Naive thymus-derived CD4-positive, alpha-beta T cell (primary cell): ENCODE measurements at places on chromosomes 7 and 10.

DNA sequence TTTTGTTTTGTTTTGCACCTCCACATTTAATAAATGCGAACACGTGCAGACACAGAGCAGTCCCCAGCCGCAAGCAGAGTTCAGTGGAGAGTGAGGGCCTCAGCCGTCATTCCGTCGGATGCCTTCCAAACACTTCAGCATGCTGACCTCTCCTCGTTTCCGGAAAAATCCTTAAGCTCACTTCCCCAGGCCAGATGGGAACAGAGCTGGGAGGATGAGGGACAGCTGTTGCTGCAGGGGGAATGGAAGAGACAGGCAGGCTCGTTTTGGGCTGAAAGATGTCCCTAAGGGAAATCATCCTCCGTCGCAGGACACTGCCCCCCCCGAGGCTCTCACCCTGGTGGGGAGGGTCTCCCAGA, 17.2 kb upstream of the FGFR2 start:
- no peak for DNase-seq

DNA sequence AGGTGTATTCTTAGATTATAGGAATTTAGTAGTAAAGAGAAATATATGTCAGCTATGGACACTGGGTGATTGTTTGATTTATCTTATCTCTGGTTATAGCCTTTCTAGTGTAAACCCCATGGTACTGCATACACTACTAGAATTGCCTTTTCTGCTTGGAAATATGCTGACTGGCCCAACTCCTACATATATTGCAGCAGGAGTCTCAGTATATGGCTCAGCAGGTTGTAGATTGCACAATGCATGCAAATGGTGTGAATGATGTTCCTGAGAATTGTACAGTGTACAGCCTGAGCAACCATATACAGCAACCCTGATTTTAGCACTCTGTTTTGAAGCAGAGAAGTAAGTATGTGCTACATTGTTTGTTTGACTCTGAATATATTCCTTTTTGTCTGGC, 153.4 kb upstream of the NPY start:
- no peak for DNase-seq

- no peak for DNase-seq
These were observed 11.1 kb downstream of the RBP4 start for GRCh38 chr10:93589648-93590562.

GRCh38 chr10:124181656-124182055, 88.3 kb upstream of the CHST15 start:
- no peak for DNase-seq

DNA sequence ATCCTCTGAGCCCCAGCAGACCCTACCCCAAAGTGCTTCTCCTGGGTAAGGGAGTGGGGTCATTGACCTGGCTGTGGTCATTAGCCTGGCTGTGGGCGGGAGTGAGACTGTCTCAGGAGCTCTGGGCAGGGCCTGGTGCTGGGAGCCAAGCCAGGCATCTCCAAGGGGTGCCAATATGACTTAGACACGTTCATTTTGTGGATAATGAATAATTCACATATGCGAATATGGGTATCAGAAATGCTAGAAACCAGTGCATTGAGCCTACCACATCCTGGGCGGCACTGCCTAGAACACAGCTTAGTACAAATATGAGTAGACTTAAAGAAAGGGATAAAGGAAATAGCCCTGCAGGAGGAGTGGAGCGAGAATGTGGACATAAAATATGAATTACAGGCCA, 14.4 kb upstream of the SRRM3 start:
- DNase-seq, result no peak

GRCh38 chr7:1055956-1056784, 11.8 kb downstream of the GPR146 start:
- DNase-seq, result no peak

GRCh38 chr10:68981074-68981473, 7.5 kb upstream of the KIFBP start:
- DNase-seq, result no peak

DNA sequence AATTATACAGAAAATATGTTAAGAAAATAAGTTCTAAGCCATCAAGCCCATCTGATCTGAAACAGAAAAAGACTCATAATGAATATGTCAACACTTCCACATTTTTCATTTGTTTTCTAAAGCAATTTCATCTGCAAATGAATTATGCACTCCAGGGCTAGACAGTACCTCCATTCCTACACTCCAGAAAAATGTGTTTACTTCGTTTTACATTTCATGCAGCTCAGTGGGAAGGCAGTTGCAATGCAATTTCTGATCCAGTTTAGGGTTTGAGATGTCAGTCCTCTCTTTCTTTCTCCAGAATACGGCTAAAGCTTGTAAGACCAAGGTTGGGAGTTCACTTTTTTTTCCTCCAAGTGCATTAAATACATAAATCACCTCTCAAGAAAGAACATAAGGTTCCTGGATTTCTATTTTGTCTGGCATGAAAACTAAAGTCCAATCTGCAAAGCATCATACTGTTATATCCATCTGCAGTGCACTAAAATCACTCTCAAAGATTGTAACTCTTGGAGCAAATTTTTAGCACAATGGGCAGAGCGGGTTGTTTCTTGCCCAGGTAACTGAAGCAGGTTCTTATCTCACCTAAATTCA, 348.8 kb upstream of the C7orf33 start:
- no peak for DNase-seq

- DNase-seq, result no peak
These were observed 4.7 kb upstream of the LMBR1 start for GRCh38 chr7:156897673-156898072.

- no peak for DNase-seq
These were observed 501.0 kb upstream of the GALNT17 start for GRCh38 chr7:70630818-70631457.

DNA sequence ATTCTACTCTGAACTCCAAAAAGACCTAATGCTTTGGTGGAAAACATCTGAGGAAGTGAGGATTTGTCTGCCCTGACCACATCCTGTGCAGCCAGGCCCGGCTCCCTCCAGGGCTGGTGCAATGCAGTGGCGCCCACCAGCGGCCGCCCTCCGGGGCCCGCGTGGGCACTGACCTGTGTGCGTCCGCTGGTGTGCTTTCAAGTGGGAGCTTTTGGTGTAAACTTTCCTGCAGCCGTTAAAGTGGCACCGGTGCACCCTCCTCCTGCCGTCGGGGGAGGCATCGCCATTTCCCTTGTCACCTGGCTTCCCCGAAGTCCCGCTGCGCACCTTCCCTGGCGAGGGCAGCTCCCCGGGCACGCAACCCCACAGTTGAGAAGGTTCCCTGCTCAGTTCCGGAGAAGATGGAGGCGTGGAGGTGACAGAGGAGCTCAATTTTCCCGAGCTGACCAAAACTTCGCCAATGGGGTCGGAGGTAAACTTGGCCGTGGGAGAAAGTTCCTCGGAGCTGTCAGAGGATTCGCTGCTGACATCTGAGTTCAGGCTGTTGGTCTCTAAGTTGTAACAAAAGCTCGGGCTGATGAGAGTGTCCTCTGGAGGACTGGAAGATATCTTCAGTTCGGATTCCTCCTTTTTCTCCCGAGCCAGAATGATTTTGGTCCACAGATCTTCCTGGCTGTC, 3.4 kb downstream of the KLF6 start:
- peak; percentile 41 for DNase-seq

DNA sequence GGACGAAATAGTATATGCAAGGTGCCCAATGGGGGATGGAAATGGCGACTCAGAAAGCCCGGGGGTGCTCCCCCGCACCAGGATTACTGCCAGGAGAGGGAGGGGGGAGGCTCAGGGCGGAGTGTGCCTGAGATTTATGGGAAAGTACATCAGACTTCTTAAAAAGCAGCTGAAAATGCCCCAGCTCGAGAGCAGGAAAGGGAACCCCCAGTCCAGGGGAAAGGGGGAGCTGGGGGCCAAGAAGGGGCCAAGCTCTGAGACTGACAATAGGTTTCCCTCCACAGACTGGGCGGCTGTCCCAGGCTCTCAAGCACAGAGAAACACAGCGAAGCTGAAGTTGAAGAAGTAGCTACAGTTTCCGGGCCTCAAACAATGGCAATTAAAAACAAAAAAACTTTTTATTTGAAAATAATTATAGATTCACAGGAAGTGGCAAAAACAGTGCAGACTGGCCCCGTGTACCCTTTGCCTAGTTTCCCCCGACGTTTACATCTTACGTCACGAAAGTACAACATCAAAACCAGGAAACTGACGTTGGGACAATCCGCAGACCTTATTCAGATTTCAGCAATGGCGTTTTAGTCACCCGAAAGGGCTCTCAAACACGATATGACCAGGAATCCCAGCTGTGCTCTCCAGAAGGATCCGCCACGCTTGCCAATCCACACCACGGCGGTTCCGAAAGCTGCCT, 83.9 kb upstream of the FGFR2 start:
- DNase-seq, result no peak

DNA sequence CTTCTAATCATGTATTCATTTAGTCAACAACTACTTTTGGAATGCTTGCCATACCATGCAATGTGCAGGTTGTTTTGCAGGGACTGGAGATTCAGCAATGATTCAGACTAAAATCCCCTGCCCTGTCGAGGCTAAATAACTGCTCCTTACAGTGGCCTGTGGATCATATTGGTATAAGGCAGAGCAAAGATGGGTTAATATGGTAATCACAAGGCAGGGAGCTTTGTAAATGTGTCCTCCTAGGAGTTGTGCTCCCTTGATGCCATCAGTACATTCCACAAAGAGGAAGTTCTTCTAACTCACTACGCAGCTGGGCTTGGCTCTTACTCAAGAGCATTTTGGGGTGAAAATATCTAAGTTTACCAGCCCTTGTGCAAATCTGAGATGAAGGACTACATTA, 614 bp upstream of the IFIT2 start:
- no peak for DNase-seq

DNA sequence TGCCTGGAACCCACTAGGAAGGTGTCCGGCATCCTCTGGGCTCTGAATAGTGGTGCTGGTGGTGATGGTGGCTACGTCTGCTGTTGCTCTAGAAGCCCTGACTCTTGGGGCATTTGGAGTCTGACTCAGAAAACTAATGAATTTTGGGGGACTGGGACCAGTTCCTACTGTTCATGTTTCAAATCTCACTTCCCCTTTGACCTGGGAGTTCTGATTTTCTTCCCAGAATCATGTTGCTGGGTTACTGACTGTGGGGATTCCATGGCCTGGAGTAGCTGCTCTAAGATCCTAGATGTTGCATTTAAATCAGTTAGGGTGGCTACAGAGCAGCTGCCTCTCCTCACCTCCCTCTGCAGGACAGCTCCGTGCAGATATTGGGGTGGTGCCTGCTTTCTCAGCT, 3.2 kb downstream of the TSPAN33 start:
- DNase-seq, result no peak

- DNase-seq, result no peak
These were observed 61.2 kb downstream of the VSTM4 start for GRCh38 chr10:49053998-49054692.

- DNase-seq, result no peak
These were observed 11.1 kb upstream of the EMX2 start for GRCh38 chr10:117531371-117532002.

DNA sequence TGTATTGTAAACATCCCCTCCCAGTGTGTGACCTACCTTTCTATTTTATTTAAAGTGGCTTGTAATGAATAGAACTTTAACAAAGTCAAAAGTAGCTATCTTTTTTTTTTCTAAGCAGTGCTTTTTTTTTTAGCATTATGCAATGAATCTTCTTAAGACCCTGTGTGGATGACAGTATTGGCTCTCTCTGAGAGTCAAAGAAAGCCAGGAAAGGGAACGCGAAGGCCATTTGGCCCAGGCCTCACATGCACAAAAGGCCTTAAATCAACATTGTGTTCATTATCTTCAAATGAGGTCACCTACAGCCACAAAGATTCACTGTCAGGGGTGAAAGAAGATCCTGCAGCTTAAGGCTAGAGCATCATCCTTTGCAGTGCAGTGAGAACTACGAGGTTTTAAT, 721.5 kb downstream of the GRID1 start:
- DNase-seq, result no peak

GRCh38 chr7:66913118-66914037, 7.6 kb upstream of the TMEM248 start:
- DNase-seq, result no peak

DNA sequence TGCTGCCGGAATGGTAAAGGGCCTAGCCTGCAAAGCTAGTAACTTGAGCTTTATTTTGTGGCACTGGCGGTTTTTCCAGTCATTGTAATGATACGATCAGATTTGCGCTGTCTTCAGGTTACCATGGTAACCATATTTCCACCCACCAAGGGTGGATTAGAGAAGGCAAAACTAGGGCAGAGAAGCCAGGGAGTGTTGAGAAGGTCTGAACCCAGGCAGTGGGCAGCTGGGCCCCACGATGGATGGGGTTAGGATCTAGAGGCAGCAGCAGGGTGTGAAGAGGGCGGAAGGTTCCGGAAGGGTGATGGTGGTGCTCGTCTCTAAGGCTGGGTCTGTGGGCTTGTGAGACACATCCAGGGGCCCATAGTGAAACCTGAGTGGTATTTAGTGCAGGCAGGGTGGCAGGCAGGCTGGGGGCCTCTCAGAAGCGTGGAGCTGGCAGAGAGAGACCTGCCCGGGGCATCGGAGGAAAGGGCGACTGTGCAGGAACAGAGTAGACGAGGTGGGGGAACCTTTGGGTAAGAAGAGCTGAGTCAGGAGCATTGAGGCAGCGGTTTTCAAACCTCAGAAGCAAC, 87.9 kb upstream of the GTF2I start:
- no peak for DNase-seq

- no peak for DNase-seq
These were observed 5.0 kb upstream of the CNOT4 start for GRCh38 chr7:135514856-135515255.

- no peak for DNase-seq
These were observed 827.4 kb upstream of the PHF14 start for GRCh38 chr7:10146271-10146670.

GRCh38 chr7:91517201-91517785, 253.1 kb downstream of the FZD1 start:
- no peak for DNase-seq

DNA sequence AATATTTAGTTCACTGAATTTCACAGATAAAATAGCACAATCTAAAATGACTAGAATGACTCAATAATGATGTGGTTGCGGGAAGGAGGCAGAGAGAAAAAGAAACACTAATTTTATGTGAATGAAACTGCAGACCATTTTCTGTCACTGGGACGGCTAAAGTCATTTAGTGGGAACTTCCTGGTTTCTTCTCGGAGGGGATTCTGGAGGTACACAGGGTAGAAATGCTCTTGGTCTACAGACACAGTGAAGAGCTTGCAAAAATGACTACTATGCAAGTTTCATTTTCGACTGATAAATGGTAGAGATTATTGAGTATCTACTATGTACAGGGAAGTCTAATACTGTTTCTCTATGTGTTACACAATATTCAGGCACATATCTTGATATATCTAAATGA, 63.5 kb upstream of the LRRN3 start:
- no peak for DNase-seq
